ENCODE measurements at places on chromosomes 6 and 20. TPM values are rescaled to one million over a fixed set of nuclear protein-coding genes. Genes with fewer than 3 reads are reported as not detected.

Gene AGPAT1
- total RNA-seq, result 40.4 TPM

GRCh38 chr6:104312851-104313250 lies 546.9 kb downstream of the HACE1 start:
- H3K27me3 ChIP-seq, result no peaks in the 10 kb centered on the region
- no peaks in the 10 kb centered on the region for H3K36me3 ChIP-seq
- H3K27ac ChIP-seq, result no peak overlapping the region
- H3K4me3 ChIP-seq, result no peak overlapping the region
- no peaks in the 10 kb centered on the region for H3K4me1 ChIP-seq

Gene SMPDL3A
- 6.4 TPM for total RNA-seq

Gene LTA
- total RNA-seq, result not detected

DNA sequence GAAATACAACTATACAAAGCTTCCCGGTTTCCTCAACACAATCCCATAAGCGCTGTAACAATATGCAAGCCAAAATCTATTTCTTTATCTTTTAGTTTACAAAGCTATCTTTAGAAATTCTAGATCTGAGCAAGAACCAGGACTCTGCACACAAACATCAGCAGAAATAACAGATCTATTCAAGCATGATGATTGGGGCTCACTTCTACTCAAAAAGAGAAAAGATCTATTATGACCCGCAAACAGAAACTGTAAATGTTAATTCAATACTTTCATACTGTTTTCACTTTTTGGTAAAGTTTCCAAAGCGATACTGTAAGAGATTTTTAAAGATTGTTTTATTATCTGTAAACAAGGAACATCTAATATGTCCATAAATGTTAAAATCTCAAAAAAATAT lies 86.6 kb downstream of the SESN1 start:
- no peak for DNase-seq
- H3K27ac ChIP-seq, result peak overlapping the region; percentile 77
- H3K36me3 ChIP-seq, result no peaks in the 10 kb centered on the region
- H3K4me1 ChIP-seq, result peaks cover 43% of the 10 kb centered on the region

- no peaks in the 10 kb centered on the region for H3K4me1 ChIP-seq
- no peak for DNase-seq
- no peaks in the 10 kb centered on the region for H3K36me3 ChIP-seq
- no peak overlapping the region for H3K4me3 ChIP-seq
Observed at GRCh38 chr6:90224196-90224595, 72.4 kb downstream of the BACH2 start.

- H3K27ac ChIP-seq, result no peak overlapping the region
- no peak for DNase-seq
- H3K4me1 ChIP-seq, result peaks cover 32% of the 10 kb centered on the region
- no peak overlapping the region for H3K4me3 ChIP-seq
- H3K36me3 ChIP-seq, result no peaks in the 10 kb centered on the region
Observed at GRCh38 chr6:79520534-79520933, 16.7 kb downstream of the LCA5 start.

DNA sequence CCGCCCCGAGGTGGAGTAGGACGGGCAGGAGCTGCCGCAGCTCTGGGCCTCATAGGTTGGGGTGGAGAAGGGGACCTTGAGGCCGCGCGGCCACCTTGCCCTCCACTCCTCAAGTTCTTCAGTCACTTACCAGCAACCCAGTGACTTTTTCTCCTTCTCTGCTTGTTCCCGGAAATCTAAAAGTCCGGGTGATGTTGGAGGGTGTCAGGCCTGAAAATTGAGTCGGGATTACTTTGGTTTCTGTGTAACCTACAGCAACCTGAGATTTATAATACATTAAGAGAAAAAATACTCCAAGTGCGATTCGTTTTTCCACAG lies 338 bp downstream of the RWDD1 start:
- no peaks in the 10 kb centered on the region for H3K27me3 ChIP-seq

DNA sequence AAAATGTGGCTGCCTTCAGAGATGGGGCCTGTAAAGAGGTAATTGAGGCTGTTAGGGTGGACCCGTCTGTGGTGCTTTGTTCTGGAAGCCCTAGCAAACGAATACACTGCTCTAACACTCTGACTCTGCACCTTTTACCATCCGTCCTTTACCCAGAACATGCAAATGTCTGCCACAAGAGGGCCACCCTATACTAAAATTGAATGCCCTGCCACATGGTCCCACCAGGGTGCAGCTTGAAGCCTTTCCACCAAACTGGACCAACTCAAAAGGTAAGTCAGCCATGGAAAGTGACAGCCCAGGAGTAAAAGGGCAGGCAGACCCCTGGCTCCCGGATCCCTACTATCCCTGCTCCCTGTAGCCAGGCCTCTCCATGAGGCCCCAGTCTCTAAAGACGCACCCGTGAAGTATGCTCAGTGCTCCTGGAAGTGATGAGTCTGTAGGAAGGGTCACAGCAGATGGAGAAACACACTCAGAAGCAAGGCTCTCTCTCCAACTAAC lies 5.8 kb upstream of the BFSP1 start:
- no peak overlapping the region for H3K27ac ChIP-seq
- H3K4me3 ChIP-seq, result no peak overlapping the region
- no peaks in the 10 kb centered on the region for H3K27me3 ChIP-seq
- DNase-seq, result peak; percentile 90
- H3K36me3 ChIP-seq, result no peaks in the 10 kb centered on the region

Gene RHAG
- not detected for total RNA-seq

DNA sequence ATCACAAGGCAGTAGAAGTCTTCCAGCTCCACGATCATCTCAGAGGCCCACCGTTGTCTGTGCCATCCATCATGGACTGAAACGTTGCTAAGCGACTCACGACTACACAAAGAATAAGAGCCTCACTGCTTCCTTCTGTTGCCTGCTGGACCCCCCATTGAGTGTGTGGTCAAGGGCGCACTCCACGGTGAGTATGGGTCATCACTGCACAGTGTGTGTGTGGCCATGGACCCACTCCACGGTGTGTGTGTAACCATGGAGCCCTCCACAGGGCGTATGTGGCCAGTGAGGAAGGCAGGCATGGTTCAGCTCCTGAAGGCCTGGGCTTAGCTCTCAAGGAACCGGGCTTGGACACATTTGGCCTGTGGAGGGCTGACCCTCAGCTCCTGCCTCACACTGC lies 123.4 kb upstream of the AFDN start:
- H3K27ac ChIP-seq, result no peak overlapping the region
- no peak overlapping the region for H3K4me3 ChIP-seq
- no peaks in the 10 kb centered on the region for H3K36me3 ChIP-seq
- no peaks in the 10 kb centered on the region for H3K27me3 ChIP-seq
- no peak for DNase-seq

Gene TTK
- total RNA-seq, result 33.2 TPM
